ENCODE measurements at places on chromosomes 5 and 9.

DNA sequence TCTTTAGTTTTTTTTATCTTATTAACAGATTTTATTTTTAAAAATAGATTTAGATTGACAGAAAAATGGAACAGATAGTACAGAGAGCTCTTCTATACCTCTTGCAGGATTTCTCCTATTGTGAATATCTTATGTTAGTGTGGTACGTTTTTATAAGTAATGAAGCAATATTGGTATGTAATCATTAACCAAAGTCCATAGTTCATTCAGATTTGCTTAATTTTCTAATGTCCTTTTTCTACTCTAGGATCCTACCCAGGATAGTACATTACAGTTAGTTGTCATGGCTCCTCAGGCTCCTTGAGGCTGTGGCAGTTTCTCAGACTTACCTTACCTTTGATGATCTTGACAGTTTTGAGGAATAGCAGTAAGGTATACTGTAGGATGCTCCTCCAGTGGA is 30.4 kb downstream of the PPP2R2B start:
- no peak for DNase-seq

- no peak for DNase-seq
These were observed 29.5 kb downstream of the SLC35A4 start for GRCh38 chr5:140594169-140594568.

- peak; percentile 46 for DNase-seq
These were observed 264.2 kb downstream of the MAST4 start for GRCh38 chr5:66860199-66860975.

DNA sequence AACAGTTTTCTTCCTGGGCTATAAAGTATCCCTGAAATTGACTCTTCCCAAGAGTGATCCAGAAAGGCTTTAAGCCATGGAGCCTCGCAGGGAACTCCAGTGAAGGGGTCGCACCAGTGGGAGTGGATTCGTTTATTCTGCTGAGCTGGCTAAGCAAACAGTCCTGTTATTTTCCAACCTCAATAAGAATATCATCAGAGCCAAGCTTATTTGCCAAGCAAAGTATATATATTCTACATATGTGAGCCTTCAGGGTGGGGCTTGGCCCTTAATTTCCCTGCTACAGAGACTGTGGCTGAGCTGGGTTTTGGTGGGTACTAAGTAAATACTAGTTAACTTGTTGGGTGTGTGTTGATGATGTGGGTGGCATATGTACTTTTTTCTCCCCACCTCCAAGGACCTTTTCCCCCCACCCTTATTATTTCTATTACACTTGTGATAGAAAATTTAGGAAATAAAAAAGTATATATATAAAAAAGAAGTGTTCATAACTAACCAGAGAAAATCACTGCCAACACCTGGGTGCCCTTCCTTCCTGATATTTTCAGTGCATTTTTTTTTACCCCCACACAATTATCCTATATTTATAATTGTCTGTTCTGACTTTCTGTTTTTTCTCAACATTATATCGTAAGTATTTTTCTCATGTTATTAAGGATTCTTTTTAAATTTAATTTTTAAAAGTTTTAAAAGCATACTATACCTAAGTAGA is 5.3 kb downstream of the GSN start:
- DNase-seq = no peak

DNA sequence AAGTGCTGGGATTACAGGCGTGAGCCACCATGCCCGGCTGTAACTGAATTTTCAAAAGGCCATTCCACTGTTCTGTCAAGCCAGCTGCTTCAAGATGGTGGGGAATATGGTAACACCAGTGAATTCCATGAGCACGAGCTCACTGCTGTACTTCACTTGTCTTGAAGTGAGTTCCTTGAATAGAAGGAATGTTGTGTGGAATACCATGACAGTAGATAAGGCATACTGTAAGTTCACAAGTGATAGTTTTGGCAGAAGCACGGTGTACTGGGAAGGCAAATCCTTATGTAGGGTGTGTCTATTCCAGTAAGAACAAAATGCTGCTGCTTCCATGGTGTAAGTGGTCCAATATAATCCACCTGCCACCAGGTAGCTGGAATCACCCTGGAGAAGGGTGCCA is 6.6 kb upstream of the PRXL2C start:
- DNase-seq = no peak

GRCh38 chr5:9188131-9188530 is 357.7 kb downstream of the SEMA5A start:
- DNase-seq = no peak

DNA sequence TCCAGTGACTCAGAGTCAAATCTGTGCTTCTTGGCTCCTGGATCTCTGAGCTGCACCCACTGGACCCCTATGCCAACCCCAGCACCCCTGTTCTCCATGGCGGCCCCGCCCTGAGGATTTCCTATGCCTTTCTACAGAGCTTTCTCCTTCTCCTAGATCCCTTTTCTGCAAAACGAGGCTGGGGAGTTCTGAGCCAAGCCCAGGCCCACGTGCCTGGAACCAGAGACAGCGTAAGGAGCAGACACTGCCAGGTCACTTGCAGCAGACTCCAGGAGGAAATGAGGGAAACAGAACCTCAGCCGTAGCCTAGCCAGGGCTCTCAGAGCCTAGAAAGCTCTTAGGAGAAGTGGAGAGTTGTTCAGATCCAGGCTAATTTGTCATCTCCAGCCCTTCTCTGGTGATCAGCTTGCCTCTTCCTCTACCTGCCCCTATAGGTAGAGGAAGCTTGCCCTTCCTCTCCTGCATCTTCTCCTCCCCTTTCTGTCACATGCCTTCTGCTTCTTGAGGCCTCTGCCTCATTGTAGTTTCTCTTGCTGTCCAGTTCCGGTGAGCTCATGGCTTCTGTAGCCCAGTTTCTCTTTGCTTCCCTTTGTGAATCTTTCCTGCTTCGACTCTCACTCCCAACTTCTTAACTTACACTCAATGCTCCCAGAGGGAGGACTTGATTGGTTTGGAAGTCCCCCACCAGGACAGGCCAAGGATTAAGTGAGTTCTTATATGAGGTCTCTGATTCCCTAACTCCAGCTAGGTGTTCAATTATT is 163.4 kb downstream of the RGS3 start:
- DNase-seq = peak; percentile 12
